ENCODE measurements at places on chromosomes 11 and 22.

DNA sequence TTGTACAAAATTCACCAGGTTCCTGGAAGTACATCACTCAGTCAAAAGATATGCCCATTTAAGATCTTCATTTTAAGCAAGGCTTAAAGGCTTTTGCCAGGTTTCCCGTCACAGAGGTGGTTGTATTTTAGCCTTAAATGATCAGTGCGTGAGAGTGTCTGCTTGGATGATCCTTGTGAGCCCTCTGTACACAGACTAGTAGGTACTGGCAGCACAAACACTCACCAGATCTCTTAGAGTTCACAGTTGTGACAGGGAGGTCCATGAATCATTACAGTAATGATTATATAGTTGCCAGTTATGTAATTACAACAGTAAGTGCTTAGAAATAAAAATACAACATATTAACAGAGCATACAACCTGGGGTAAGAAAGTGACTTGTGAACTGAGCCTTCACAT is 84.2 kb upstream of the SLC25A18 start:
- DNase-seq = no peak

DNA sequence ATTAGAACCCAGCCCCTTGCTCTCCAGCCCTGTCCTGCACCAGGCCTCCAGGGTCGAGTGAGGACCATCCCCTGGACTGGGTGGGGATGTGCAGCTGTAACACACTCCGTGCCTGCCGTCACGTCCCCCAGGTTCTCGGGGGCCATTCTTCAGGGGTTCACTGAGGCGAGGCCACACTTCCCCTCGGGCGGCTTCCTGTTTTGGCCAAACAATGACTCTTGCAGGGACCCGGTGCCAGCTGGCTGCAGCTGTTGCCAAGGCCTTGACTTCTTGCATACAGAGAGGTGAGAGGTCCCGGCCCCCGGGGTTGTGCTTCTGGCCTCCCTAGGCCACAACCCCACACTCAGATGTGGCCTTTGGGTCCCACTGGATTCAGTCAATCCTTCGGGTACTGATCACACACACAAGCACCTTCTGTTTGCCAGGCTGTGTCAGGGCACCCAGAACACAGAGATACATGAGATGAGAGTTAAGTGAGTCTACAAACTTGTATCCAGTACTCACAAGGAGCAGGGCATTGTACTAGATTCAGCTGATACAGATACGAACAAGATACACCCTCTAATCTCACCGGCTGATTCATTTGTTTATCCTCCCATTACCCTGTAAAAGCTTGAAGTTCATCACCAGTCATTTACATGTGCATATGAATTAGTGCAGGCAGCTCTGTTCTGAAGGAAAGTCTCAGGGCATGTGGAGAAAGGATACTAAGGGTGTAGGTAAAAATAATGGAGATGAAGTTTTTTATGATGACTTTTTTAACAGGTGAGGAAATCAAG is 32.9 kb downstream of the LRRC32 start:
- DNase-seq = no peak

GRCh38 chr11:130798801-130799200 is 117.5 kb downstream of the SNX19 start:
- DNase-seq = no peak

- DNase-seq = no peak
Measured at GRCh38 chr11:11960687-11961086, 47.7 kb downstream of the DKK3 start.

- no peak for DNase-seq
Measured at GRCh38 chr11:110808248-110808647, 96.0 kb upstream of the ARHGAP20 start.

DNA sequence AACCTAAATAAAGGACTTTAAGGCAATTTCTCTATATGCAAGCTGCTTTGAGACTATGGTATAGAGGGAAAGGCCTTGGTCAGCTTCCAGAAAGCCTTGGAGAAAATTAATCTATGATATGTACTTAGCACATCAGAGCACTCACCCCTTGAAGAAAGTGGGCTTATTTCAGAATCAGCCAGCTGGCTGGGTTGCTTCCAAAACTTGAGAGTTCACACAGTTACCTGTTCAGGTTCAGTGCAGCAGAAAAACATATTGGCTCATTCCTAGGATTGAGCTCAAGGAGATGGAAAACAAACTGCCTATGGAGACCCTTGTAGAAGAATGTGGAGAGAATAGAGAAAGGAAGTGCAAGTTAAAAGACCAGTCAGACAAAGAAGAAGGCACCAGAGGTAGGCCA is 22.7 kb downstream of the CCDC81 start:
- no peak for DNase-seq

DNA sequence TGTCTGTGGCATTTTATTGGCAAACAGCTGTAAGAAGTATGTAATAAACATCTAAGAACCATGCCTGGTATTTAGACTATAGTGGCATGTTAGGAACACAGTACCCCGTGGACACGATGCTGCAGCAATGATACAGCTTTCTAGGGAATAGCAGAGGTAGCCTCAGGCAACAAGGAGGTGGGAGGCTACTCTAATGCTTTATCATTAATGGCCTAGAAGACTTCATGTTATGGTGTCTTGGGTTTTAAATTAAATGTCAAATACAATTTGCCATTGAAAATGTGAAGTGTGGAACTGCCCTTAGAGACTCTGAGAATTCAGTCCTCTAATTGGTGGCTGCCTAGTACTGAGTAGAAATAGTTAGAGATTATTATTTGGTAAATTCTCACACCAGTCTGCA is 516.9 kb downstream of the CNTN5 start:
- no peak for DNase-seq

DNA sequence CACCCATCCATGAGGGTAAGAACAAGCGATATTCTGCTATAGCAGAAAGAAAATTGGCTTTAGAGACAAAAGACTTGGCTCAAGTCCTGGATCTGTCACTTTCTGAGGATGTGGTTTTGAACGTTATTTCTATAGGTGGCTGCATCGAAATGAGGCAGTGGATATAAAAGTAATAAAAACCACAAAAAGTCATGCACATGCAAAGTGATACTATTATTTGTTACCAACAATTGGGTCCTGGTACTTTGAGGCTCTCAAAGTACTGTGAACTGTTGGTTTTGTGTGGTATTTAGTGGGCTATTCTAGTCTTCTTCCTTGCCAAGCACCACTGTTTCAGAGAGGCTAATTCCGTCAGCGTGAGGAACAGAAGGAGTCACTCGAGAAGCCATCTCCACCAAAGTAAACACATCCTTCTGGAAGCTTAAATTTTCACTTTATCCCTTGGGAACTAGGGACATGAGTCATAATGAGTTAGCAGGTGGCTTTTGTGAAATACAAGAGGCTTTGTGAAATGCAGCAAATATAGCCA is 13.1 kb downstream of the UBASH3B start:
- DNase-seq = no peak

DNA sequence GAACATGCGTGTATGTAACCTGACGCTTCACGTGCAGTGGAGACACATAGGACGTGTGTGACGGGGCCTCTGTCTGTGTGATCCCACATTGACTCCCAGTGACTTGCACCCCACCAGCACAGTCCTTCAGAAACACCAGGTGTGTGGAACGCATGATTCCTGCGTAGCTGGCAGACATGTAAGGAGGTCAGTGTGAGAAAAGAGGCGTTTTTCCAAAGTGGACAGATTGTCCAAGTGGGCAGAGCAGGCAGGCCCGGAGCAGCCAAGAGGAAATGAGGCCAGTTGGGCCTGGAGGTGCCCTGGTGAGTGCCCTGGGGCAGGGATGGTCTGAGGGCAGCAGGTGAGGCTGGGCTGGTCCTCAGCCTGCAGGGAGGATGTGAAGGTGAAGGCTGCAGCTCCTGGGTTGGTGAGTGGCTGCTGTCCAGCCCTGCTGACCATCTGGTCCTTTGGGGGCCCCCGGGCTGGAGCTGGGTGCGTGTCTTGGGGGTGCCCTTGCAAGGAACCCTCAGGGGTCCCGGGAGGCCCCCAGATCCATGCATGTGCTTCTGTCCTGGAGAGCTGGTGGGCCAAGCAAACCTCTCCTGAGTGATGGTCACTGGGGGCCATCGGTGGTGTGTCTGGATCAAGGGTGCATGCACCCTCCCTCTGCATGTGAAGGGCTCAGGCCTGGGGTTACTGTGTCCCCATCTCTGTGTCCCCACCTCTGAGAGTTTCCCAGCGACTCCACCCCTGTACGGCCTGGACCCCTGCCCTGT is 26.6 kb downstream of the SHANK3 start:
- DNase-seq = no peak

- no peak for DNase-seq
Measured at GRCh38 chr22:17576470-17576869, 13.2 kb downstream of the SLC25A18 start.

- DNase-seq = no peak
Measured at GRCh38 chr11:73308003-73308960, at the start of gene ARHGEF17. Gene ARHGEF17, plus strand, starts transcription at chr11:73308276. Its CDS starts 363 bp downstream, at chr11:73308639.

- no peak for DNase-seq
Measured at GRCh38 chr11:14725150-14725549, 81.5 kb downstream of the PDE3B start.

DNA sequence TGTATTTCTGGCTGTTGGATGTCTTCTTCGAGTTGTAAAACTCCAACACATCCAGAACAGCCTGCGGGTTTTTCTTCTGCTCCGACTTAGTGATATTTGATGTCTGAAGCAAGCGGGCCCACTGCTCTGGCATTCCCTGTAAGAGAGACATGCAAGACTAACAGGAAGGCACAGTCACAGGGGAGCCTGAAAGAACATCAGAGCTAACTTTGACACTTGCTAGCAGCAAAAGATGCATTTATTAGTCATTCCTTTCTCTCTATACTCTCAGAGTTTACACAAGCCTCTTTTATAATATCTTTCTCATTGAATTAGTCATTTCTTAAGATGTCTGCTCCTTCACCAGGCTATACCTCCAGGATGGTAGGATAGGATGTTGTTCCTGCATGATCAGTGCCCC is 77.8 kb upstream of the GDPD4 start:
- no peak for DNase-seq

- no peak for DNase-seq
Measured at GRCh38 chr11:20668131-20668809, 1.1 kb upstream of the NELL1 start.

- DNase-seq = no peak
Measured at GRCh38 chr11:88179141-88179540, 3.9 kb upstream of the RAB38 start.

- peak; percentile 60 for DNase-seq
Measured at GRCh38 chr11:64165842-64166635, at the start of gene MACROD1. Gene MACROD1, minus strand, starts transcription at chr11:64166113. Its CDS starts 119 bp downstream, at chr11:64165994.

GRCh38 chr11:57158180-57158579 is 23.6 kb upstream of the LRRC55 start:
- no peak for DNase-seq

DNA sequence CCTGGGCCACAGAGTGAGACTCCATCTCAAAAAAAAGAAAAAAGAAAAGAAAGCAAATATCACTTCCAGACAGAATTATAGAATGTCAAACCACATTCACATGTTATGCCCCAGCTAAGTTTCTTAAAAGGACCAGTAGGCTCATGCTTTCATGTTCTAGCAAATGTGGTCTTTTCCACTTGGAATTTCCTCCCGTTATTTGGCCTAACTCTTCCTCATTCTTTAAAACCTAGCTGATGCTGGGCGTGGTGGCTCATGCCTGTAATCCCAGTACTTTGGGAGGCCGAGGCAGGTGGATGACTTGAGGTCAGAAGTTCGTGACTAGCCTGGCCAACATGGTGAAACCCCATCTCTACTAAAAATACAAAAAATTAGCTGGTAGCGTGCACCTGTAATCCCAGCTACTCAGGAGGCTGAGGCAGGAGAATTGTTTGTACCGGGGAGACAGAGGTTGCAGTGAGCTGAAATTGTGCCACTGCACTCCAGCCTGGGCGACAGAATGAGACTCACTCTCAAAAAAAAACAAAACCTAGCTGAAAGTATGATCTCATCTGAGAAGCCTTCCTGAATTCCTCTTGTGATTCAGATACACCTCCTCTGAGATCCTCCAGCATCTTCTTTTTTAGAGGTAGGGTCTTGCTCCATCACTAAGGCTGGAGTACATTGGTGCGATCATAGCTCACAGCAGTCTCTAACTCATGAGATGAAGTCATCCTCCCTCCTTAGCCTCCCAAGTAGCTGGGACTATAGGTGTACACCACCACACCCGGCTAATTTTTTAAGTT is 50.4 kb downstream of the FCHSD2 start:
- no peak for DNase-seq

DNA sequence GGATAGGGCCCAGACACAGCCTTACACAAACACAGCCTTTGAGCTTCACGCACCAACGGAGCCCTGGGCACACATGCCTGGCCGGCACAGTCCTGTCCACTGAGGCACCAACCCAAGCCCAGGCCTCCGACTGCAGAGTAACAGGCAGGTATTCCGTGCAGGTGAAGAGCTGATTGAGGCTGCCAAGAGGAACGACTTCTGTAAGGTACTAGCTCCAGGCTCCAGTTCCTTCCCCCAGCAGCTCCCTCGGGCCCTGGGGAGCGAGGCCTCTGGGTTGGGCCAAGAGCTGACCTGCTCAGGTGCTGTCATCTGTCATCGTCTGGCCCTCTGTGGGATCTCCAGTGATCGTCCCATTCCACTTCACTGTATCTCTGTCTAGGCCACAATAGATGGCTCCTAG is 3.2 kb upstream of the MDK start:
- no peak for DNase-seq

DNA sequence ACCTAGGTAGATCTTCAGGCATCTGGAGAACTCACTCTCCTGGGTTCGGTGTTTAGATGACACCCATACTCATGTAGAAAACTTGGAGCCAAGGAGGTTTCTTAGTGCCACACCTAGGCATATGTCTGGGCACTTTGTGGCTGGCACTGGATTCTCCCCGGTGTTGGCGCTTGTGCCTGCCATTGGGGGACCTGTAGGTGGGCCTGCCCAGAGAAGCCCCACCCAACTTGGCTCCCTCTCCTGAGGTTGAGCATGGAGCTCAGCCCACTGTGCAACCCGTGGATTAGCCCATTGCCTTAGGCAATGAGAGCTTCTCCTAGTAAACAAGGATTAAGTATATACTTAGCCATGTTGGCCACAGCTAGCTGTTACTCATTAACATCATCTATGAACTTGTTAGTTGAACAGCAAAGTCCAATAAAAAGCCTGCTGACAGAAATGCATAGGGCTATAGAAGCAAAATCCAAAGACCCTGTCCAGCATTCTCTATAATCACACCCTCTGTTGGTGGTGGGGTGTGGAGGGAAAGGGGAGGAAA is 335.5 kb upstream of the CHORDC1 start:
- no peak for DNase-seq
